Chondrocyte (in vitro differentiated cells): ENCODE measurements at places on chromosomes 11 and 22. TPM values are rescaled to one million over a fixed set of nuclear protein-coding genes. Genes with fewer than 3 reads are reported as not detected.

The SAMM50 gene
- total RNA-seq = 31.1 to 42.7 TPM (median 34.2 TPM) in 3 replicates

The COPB1 gene
- 168 to 194 TPM (median 170 TPM) in 3 replicates for total RNA-seq

The MS4A4E gene
- total RNA-seq = 0.20 TPM in 1 of 3 replicates, not detected in the others

The FRMD8 gene
- total RNA-seq = 43.6 to 49.6 TPM (median 45.5 TPM) in 3 replicates

The TLCD5 gene
- 8.8 to 10.5 TPM (median 9.8 TPM) in 3 replicates for total RNA-seq

The LIF gene
- 18.9 to 21.5 TPM (median 21.3 TPM) in 3 replicates for total RNA-seq

The PRR5L gene
- 47.8 to 72.4 TPM (median 50.7 TPM) in 3 replicates for total RNA-seq
